ENCODE measurements at places on chromosomes 2 and 18.

GRCh38 chr2:96870626-96871255, 861 bp upstream of the SEMA4C start:
- DNase-seq, result no peak

DNA sequence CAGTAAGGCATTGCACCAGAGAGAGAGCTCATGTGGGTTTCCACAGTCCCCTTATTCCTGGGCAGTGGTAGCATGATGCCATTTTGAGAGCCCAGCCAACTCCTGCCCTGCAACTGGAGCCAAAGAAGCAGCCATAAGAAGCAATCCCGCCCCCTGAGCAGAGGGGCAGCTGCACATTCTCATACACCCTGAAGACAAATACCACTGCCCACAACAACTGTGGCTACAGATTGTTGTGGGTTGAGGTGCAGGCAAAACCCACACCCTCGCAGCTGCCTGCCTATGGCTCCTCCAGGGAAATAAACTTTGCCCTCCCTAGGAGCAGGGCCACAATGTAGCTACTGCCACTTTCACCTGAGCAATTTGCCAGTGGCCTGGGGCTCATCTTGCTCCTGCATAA, 219.4 kb upstream of the NRXN1 start:
- DNase-seq, result no peak

- DNase-seq, result no peak
Observed at GRCh38 chr2:74212702-74213410, 14.4 kb downstream of the MTHFD2 start.

- no peak for DNase-seq
Observed at GRCh38 chr2:201436141-201436540, 15.1 kb downstream of the TRAK2 start.

DNA sequence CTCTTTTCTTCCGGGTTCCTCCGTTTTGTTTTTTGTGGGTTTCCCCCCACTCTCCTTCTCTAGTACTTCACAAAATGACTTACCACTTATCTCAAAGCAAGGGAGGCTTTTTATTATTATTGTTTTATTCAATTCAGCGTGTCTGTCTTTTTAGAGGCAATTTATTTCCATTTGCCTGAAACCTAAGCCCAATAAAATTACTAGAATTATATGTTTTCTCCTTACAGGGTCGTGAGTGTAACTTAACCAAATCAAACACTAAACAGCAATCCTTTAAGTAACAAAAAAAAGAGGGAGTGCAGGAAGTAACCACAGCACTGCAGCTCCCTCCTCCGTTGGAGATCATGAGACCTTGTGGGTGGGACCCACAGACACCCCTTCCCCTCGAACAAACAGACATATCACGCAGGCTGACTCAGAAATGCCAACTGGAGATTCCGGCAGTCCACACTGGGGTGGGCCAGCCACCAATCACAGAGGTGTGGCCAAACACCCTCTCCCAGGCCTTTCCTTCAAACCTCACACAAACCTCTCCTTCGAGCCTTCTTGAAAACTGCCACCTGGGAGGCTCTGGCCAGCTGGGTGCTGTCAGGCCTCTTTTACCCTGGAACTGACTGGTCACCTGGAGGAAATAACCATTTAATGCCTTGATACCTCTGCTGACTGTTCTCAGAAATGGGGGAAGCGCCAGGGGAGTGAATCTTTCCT, 207.1 kb upstream of the SMAD2 start:
- no peak for DNase-seq

- no peak for DNase-seq
Observed at GRCh38 chr2:226782092-226782713, 17.4 kb downstream of the IRS1 start.

DNA sequence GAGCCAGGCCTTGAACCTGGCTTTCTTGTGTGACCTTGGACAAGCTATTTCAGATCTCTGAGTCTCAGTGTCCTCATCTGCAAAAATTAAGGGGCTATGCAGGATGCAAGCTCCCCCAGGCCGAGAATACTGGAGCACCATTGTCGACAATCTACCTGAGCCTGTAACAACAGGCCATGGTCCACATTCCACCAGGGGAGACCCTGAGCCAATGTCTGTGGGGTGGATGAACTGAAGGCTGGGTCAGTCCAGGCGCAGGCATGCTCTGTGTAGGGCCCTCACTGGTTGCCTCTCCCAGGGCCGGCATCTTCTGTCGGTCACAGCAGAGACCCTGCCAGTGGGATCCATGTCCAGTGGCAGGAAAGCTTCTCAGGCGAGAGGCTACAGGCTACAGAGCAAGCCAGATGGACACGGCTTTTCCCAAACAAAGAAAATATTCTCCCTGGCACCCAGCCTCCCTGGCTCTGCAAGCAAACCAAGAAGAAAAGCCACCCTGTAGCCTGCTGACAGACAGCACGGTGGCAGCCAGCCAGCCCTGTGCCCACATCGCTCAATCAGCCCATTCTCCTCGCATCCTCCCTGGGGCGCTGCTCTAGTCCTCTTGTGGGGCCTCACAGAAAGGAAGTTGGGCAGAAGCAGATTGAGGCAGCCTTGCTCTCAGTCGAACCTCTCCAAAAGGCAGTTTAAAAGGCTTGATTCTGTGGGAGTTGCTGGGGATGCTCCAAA, 48.7 kb upstream of the FZD7 start:
- no peak for DNase-seq

- DNase-seq, result no peak
Observed at GRCh38 chr2:64288321-64289193, 144.3 kb upstream of the PELI1 start.
